Mesenchymal stem cell (in vitro differentiated cells and primary cell): ENCODE measurements at places on chromosomes 1 and 21.

GRCh38 chr1:175434283-175434860 is 241.8 kb upstream of the KIAA0040 start:
- H3K4me1 ChIP-seq = no peaks in the 10 kb centered on the region
- no peaks in the 10 kb centered on the region for H3K27me3 ChIP-seq
- H3K36me3 ChIP-seq = no peaks in the 10 kb centered on the region

DNA sequence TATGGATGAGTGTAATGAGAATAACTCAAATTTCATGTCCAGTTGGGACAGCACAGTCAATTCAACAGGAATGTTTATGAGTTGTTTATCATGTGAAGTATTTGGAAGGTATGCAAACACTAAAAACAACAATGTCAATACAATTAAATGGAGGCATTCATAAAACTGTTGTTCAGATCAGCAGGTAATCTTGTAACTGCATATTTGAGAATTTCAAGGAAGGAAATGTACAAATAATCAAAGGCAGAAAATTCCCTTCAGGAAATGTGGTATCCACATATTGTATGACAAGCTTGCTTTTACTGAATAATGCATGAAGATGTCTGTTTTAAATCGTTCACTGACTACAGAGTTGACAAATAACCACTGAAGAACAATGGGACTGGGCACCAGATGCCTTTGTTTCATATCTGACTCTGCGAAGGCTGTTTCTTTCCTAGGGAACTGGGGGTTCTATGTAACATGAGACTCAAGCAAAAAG is 198.3 kb downstream of the LTN1 start:
- DNase-seq = no peak
- no peaks in the 10 kb centered on the region for H3K36me3 ChIP-seq
- H3K27ac ChIP-seq = no peak overlapping the region
- H3K4me1 ChIP-seq = no peaks in the 10 kb centered on the region
- no peak overlapping the region for H3K4me3 ChIP-seq
- H3K27me3 ChIP-seq = no peaks in the 10 kb centered on the region

- H3K4me3 ChIP-seq = no peak overlapping the region
- no peaks in the 10 kb centered on the region for H3K27me3 ChIP-seq
- no peaks in the 10 kb centered on the region for H3K36me3 ChIP-seq
- H3K4me1 ChIP-seq = peaks cover 2% of the 10 kb centered on the region
- no peak for DNase-seq
- H3K27ac ChIP-seq = no peak overlapping the region
Observed at GRCh38 chr1:101843160-101843559, 153.6 kb downstream of the OLFM3 start.

DNA sequence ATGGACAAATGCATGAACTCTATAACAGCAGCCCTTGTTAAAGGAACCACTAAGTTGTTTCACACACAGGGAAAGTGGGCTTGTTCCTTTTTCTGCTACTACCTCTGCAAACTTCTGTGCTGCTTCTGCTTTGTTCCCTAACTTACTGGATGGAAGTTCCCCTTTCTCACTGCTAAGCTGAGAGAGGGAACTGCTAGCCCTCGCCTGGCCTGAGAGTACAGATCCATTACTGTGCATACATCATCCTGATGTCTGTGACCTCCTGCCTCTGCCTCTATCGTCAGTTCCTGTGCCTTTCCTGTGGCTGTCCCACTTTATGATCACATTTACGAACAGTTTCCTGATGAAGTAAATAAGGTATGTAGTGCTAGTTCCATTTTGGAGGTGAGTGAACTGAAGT is 3.5 kb downstream of the GNAT2 start:
- peak; percentile 70 for DNase-seq
- H3K4me1 ChIP-seq = peaks cover 18% of the 10 kb centered on the region
- no peaks in the 10 kb centered on the region for H3K27me3 ChIP-seq
- no peaks in the 10 kb centered on the region for H3K36me3 ChIP-seq
- no peak overlapping the region for H3K4me3 ChIP-seq

- H3K4me3 ChIP-seq = no peak overlapping the region
- DNase-seq = no peak
- H3K4me1 ChIP-seq = no peaks in the 10 kb centered on the region
- no peaks in the 10 kb centered on the region for H3K36me3 ChIP-seq
- no peak overlapping the region for H3K27ac ChIP-seq
Observed at GRCh38 chr21:27671207-27671606, 704.3 kb upstream of the ADAMTS5 start.

DNA sequence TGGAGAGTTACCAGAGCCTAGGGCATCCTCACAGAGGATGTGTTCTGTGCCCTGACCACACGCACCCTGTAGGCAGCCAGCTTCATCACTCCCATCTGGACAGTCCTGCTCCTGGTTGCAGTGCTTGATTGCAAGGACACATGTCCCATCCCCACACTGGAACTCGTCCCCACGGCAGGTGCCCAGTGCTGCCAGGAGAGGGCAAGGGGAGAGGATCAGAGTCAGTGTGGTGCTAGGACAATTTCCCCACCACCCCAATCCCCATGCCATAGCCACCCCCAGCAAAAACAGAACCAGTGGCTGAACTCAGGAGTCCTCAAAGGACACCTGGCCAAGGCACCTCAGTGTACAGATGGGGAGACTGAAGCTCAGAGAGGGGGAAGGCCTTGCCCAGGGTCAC is 37.2 kb upstream of the MAGOH start:
- H3K4me1 ChIP-seq = peaks cover 2% of the 10 kb centered on the region
- no peaks in the 10 kb centered on the region for H3K27me3 ChIP-seq
- H3K4me3 ChIP-seq = no peak overlapping the region
- H3K27ac ChIP-seq = no peak overlapping the region

- H3K4me1 ChIP-seq = no peaks in the 10 kb centered on the region
- H3K27ac ChIP-seq = no peak overlapping the region
- no peak overlapping the region for H3K4me3 ChIP-seq
- peaks cover 47% of the 10 kb centered on the region for H3K36me3 ChIP-seq
Observed at GRCh38 chr1:111769517-111770146, 13.9 kb downstream of the DDX20 start.

DNA sequence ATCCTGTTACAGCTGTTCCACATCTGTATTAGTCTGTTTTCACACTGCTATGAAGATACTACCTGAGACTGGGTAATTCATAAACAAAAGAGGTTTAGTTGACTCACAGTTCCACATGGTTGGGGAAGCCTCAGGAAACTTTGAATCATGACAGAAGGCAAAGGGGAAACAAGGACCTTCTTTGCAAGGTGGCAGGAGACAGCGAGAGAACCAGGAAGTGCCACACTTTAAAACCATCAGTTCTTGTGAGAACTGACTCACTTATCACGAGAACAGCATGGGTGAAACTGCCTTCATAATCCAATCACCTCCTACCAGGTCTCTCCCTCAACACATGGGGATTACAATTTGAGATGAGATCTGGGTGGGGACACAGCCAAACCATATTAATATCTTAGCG is 110.3 kb upstream of the TRABD2B start:
- H3K36me3 ChIP-seq = no peaks in the 10 kb centered on the region
- no peak overlapping the region for H3K4me3 ChIP-seq
- no peak overlapping the region for H3K27ac ChIP-seq
- H3K4me1 ChIP-seq = no peaks in the 10 kb centered on the region

GRCh38 chr1:94621802-94622201 is 80.2 kb upstream of the F3 start:
- H3K27ac ChIP-seq = peak overlapping the region; percentile 24
- H3K36me3 ChIP-seq = no peaks in the 10 kb centered on the region
- peaks cover 34% of the 10 kb centered on the region for H3K4me1 ChIP-seq
- no peak overlapping the region for H3K4me3 ChIP-seq
- peaks cover 3% of the 10 kb centered on the region for H3K27me3 ChIP-seq

- no peak for DNase-seq
- H3K27ac ChIP-seq = no peak overlapping the region
- peaks cover 2% of the 10 kb centered on the region for H3K36me3 ChIP-seq
- no peak overlapping the region for H3K4me3 ChIP-seq
- no peaks in the 10 kb centered on the region for H3K27me3 ChIP-seq
Observed at GRCh38 chr1:230156068-230156467, 89.0 kb downstream of the GALNT2 start.

DNA sequence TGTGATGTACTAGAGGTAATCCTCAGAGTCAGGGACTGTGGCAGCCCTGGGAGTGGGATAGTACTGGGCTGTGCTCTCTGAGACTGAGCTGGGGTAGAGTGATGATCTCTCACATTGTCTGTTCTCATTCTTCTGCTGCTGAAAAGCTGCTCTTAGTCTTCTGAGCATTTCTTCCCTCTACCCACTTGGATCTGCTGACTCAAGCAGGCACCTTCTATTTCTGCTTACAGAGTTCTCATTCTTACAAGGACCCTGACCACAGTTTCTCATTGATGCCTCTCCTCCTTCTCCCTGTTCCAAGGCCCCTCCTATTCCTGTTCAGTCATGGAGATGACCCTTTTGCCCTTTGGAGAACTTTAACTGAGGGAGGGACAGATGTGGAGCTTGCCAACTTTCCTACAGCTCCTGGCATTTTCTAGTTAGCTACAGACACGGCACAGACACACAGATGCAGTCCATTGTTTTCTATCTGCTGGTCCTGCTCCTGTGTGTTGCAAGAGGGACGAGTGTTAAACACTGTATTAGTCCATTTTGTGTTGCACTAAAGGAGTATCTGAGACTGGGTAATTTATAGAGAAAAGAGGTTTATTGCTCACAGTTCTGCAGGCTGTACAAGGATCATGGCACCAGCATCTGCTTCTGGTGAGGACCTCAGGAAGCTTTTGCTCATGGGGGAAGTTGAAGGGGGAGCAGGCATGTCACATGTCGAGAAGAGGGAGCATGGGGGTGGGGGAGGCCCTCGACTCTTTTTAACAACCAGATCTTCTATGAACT is 12.3 kb downstream of the MAPKAPK2 start:
- no peak overlapping the region for H3K27ac ChIP-seq
- no peak overlapping the region for H3K4me3 ChIP-seq
- H3K36me3 ChIP-seq = peaks cover 19% of the 10 kb centered on the region

DNA sequence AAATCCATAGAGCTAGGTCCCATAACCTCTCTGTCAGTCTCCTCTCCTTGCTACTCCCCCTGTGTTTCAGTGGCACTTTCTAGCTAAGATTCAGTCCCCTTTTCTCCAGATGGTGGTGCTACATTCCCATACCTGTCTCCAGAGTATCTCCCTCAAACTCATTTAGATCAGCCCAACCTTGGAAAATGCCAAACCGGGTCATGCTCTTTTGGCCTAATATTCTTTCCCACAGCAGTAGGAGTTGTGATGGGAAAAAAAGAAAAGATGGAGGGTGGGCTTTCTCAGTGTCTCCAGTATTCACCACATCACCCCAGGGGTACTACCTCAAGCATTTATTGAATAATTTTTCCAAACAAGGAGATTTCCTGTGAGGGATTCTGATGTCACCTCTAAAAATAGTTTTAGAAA is 3.2 kb upstream of the RXFP4 start:
- no peak overlapping the region for H3K4me3 ChIP-seq
- H3K27me3 ChIP-seq = no peaks in the 10 kb centered on the region
- peaks cover 20% of the 10 kb centered on the region for H3K4me1 ChIP-seq
- peak; percentile 77 for DNase-seq
- H3K36me3 ChIP-seq = peaks cover 7% of the 10 kb centered on the region

GRCh38 chr21:27837936-27838335 is 871.0 kb upstream of the ADAMTS5 start:
- no peaks in the 10 kb centered on the region for H3K27me3 ChIP-seq
- no peak overlapping the region for H3K4me3 ChIP-seq
- DNase-seq = no peak
- H3K36me3 ChIP-seq = no peaks in the 10 kb centered on the region
- H3K27ac ChIP-seq = no peak overlapping the region
- no peaks in the 10 kb centered on the region for H3K4me1 ChIP-seq

GRCh38 chr1:113998361-113998760 is 19.1 kb downstream of the OLFML3 start:
- peaks cover 3% of the 10 kb centered on the region for H3K36me3 ChIP-seq
- peaks cover 4% of the 10 kb centered on the region for H3K27me3 ChIP-seq
